ENCODE measurements at places on chromosomes 1 and 21.

- no peak for DNase-seq
These were observed 360.5 kb downstream of the HLX start for GRCh38 chr1:221239792-221240191.

- no peak for DNase-seq
These were observed 6.4 kb upstream of the EDN2 start for GRCh38 chr1:41490911-41491310.

- no peak for DNase-seq
These were observed 21.2 kb upstream of the JUN start for GRCh38 chr1:58804853-58805565.

- DNase-seq = no peak
These were observed 130.2 kb upstream of the CSF3R start for GRCh38 chr1:36612881-36613280.
